ENCODE measurements at places on chromosomes 16 and 17.

DNA sequence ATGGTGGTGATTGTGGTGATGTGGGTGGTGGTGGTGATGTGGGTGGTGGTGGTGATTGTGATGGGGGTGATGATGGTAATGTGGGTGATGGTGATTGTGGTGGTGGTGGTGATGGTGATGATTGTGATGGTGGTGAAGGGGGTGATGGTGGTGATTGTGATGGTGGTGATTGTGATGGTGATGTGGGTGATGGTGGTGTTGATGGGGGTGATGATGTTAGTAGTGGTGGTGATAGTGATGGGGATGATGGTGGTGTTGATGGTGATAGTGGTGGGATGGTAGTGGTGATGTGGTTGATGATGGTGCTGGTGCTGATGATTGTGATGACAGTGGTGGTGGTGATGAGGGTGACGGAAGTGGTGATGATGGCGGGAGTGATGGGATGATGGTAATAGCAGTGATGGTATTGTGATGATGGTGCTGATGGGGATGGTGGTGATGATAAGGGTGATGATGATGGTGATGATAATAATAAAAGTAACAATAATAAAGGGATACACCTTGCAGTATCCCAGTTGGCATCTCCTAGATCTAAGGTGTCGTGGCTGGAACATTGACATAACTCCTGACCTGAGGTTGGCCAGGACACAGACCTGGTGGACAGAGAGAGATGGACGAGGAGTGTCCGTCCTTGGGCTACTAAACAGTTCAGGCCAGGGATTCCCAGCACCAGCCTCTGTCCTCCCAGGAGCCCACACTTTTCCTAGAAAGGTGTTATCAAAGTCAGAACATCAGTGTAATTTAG is 344.5 kb downstream of the SEC14L1 start:
- DNase-seq = no peak

DNA sequence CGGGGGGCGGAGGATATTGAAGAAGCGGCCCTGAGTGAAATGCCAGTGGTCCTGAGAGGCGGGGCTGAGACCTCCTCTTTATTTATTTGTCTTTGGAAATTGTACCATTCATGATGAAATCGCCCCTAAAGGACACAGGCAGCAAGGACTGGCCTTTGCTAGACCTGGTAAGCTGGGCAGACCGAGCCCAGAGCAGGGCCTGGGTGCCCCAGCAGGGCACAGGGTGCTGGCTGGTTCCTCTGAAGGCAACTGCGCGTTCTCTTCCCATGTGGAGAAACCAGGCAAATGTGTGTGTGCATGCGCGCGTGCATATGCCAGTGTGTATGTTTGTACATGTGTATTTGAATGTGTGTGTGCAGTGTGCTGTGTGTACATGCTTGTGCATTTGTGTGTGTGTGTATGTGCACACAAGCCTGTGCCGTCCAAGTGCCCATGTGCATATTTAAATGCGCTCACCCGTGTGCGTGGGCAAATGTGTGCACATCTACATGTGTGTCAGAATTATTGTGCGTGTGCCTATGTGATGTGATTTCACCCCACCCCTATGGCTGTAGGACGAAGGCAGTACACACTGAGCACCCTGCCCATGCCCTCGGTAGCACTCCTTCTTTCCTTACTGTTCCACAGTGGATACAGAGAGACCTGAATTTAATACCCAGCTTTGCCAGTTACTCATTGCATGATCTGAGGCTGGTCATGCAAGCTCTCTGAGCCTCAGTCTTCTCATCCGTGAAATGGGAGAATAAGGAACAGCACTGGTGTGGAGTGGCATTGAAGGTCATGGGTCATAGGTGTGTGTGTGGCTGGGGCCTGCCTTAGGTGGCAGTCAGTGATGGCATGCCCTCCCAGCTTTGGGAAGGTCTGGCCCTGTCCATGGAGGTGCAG is 105.2 kb downstream of the CMIP start:
- DNase-seq = no peak

- DNase-seq = no peak
Measured at GRCh38 chr16:57643147-57643874, 14.9 kb downstream of the ADGRG1 start.

- DNase-seq = no peak
Measured at GRCh38 chr16:54418903-54419302, 132.3 kb upstream of the IRX3 start.

GRCh38 chr16:19589771-19590302 is 34.3 kb downstream of the VPS35L start:
- no peak for DNase-seq

- DNase-seq = no peak
Measured at GRCh38 chr17:43616029-43616351, 45.7 kb downstream of the MEOX1 start.

GRCh38 chr17:42852351-42852750 is 1.4 kb downstream of the AOC3 start:
- DNase-seq = no peak

DNA sequence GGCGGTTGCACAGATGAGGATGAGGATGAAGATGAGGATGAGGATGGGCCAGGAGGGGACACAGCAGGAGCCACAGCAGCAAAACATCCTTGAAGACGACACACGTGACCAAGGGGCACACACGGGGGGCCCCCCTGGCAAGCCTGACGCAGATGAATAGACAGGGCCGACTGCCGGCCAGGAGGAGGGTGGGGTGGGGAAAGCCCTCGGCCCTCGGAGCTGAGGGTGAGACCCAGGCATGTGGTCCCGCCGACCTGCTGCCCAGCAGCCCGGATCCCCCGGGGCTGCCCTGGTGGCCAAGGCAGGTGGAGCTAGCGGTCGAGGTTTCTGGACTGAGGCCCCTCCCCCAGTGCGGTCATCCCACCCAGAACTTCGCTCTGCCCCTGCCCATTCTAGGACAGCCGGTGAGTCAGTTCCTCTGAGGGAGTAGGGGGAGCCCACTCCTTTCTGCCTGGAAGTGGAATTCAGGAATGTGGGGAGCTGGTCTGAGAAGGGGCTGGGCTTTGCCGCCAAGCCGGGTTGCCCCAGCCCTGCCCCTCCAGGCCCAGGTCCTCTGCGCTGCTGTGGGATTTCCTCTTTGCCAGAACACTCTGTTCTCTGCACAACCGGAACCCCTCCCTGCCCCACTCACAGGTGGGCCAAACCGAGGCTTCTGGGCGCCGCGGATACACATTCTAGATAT is 9.9 kb downstream of the CYGB start:
- DNase-seq = peak; percentile 62

GRCh38 chr16:1093284-1094123 is 2.5 kb downstream of the C1QTNF8 start:
- no peak for DNase-seq

- no peak for DNase-seq
Measured at GRCh38 chr17:45190503-45191255, 29.0 kb downstream of the HEXIM2 start.

DNA sequence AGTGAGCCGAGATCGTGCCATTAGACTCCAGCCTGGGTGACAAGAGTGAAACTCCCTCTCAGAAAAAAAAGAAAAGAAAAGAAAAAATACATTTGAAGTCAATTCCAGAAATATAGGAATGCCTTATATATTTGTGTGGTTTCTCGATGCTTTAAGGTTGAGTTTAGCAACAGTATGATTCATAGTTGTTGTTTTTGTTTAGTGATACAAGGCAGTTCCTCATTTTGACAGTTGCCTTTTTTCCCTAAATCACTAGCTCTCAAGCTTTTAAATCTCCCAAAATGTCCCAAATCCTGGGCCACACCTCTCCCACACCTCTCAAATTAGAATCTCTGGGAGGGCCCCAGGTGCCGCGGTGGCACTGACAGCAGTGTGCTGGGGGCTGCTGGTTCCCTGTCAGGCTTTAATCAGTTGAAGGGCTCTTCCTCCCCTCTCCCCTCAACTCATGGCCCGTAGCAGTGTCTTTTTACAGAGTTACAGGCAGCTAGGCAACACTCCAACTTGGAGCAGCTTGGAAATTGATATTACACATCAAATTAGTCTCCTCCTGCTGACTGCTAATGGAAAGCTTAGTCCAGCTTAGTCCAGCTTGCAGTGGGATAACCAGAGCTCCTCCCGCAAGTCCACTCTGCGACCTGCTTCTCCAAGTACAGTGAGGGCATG is 58.4 kb downstream of the EPN2 start:
- no peak for DNase-seq

- no peak for DNase-seq
Measured at GRCh38 chr17:69067274-69068047, 6.7 kb upstream of the ABCA9 start.

GRCh38 chr16:85561248-85562092 is 51.7 kb upstream of the GSE1 start:
- DNase-seq = no peak

- no peak for DNase-seq
Measured at GRCh38 chr17:45222289-45222995, 757 bp downstream of the FMNL1 start.

- DNase-seq = no peak
Measured at GRCh38 chr16:66988197-66988788, at the start of gene CES4A. TSS of gene CES4A (plus strand) at chr16:66988589. CDS start at chr16:66988773, 184 bp downstream.

GRCh38 chr16:30603945-30604315 is 6.3 kb downstream of the ZNF689 start:
- no peak for DNase-seq

DNA sequence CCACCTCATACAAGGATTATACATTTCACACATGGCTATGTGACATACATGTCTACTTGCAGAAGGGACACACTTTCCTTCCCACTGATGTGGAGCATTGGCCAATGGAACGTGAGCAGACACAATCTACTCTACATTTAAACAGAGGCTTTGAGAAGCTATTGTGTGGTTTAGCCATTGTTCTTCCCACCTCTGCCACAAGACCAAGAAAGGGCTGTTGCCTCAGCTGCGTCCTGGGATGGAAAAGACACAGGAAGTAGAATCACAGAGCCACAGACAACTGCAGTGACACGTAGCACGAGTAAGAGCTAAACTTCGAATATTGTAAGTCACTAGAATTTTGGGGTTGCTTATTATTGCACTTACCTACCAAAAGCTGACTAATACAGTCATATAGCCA is 33.3 kb downstream of the PRKCB start:
- DNase-seq = no peak

DNA sequence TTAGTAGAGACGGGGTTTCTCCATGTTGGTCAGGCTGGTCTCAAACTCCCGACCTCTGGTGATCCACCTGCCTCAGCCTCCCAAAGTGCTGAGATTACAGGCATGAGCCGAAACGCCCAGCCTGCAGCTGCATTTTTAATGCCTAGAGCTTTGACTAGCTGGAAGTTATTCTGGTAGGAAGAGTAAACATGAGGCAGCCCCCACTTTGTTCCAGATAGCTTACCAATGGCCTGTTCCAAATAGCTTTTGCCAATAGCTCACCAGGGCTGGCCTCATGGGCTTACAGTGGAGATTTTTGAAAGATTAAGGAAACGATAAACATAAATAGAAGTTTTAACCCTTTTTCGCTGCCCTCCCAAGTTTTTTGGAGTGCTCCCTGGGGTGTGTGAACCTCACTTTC is 9.8 kb downstream of the TRPV2 start:
- no peak for DNase-seq

GRCh38 chr16:54605536-54606066 is 319.0 kb upstream of the IRX3 start:
- no peak for DNase-seq

- no peak for DNase-seq
Measured at GRCh38 chr17:80797741-80798594, 193.7 kb upstream of the CHMP6 start.

- no peak for DNase-seq
Measured at GRCh38 chr17:18000030-18000408, 27.4 kb downstream of the DRC3 start.

- DNase-seq = no peak
Measured at GRCh38 chr17:9729034-9729650, 62.2 kb downstream of the DHRS7C start.

DNA sequence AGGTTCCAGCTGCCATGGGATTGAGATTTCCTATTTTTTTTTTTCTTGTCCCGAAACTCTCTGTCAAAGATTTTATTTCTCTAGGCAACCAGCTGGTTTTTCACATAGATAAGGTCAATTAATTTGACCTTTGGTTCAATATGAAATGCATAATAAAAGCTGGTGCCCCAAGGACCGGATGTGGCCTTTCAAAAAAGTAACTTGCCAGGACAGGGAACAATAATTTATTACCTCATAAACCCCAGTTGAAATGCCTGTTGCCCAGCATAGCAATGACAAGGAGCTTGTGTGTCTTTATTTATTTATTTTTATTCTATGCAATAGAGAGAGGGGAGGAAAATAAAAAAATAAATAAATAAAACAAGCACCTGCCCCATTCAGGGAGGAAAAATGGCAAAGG is 472.7 kb downstream of the KCNJ2 start:
- DNase-seq = no peak

GRCh38 chr16:28149011-28149888 is 62.5 kb downstream of the XPO6 start:
- no peak for DNase-seq

DNA sequence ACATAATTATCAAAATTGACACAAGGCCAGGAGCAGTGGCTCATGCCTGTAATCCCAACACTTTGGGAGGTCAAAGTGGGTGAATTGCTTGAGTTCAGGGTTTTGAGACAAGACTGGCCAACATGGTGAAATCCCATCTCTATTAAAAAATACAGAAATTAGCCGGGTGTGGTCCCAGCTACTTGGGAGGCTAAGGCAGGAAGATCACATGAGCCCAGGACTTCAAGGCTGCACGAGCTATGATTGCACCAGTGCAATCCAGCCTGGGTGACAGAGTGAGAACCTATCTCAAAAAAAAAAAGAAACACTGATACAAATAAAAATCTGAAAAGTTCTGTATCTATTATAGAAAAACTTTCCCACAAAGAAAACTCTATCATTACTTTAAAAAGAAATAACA is 15.5 kb downstream of the MYH10 start:
- no peak for DNase-seq

GRCh38 chr17:82400830-82401229 is 17.3 kb upstream of the HEXD start:
- no peak for DNase-seq

- DNase-seq = no peak
Measured at GRCh38 chr16:28260193-28260592, 32.1 kb upstream of the SBK1 start.

DNA sequence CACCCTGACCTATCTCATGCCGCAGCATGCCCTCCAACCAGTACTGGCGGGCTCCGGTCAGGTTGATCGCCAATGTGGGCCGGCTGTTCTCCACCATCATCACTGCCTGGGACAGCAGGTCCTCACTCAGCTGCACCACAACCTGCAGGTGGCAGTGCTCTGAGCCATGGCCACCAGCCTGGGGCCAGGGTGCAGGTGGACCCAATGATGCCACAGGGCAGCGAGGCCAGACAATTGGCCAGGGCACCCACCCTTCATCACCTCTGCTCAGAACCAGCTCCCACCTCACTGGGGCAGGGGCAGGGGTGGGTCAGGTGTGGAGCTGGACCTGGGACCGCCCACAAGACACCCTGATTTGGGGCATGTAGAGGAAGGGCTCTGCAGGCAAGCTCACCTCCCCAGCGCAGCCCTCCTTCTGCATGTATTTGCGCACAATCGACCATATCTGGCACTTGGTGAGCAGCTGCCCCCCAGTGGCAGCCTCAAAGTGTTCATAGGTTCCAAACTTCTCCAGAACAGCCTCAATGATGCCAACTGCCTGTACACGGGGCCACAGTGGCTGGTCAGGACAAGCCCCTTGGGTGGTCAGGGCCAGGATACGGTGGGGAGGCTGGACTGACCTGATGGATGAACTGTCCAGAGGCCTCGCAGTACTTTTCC is 4.2 kb downstream of the MATCAP1 start:
- no peak for DNase-seq

All from omental fat pad (tissue), 4 donors.